Right lung (tissue), 10 donors: ENCODE measurements at places on chromosomes 7 and 10. TPM values are rescaled to one million over a fixed set of nuclear protein-coding genes. Genes with fewer than 3 reads are reported as not detected.

Gene SPDYE6
- polyA plus RNA-seq, result 2.3 TPM

- no peak for DNase-seq
Observed at GRCh38 chr10:34480345-34480744, 334.8 kb downstream of the PARD3 start.

Gene OR2A12
- not detected for polyA plus RNA-seq

DNA sequence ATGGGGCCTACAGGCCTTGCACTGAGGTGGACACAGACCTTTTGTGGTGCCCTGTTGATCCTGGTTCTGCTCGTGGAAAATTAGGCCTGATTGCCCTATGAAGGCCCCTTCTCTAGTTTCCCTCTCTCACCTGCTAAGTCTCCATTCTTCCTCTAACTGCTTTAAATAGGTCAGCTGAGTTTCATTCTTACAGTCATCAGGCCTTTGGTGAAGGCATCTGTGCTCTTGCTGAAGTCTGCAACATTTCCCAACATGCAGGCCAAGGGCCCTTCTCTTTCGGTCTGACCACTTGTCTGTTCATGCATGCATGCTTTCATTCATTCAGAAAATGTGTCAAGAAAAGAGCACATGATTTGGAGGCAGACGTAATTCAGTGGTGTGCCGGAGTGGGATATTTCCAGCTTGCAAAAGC, 244.0 kb downstream of the BUB3 start:
- DNase-seq, result no peak

DNA sequence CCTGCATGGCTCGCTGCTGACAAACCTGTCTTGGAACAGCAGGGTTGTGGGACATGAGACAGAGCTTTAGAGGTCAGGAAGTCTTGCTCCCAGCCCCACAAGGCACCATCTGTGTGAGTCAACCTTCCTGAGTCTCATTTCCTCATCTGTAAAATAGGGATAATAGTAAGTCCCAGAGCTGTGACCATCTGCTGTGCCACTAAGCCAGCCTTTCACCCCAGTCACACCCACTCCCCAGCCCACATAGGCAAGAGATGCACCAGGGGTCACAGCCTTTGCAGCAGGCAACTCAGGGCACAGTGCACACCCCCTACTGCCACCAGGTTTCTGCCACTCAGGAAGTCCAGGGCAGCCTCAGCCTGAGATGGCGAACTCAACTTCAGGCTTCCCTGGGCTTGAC, 29.4 kb upstream of the CDH23 start:
- no peak for DNase-seq

GRCh38 chr10:105398202-105398601, 757.1 kb downstream of the SORCS3 start:
- peak; percentile 2 for DNase-seq

DNA sequence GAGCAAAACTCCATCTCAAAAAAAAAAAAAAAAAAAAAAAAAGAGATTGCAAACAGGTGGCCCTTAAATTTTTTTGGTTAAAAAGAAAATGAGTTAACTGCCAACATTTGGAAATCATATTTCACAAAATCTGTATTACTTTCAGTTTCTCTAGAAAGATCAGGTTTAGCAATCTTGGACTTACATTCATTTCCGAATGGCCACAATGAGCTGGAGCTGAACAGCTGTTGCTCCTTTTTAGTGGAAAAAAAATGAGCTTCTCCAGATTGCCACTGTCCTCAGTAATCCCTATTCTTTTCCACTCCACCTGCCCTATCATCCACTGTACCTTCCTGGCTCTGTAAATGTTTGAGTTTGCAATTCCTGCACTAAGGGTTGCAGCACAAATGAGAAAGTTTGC, 43.6 kb downstream of the RAB11FIP2 start:
- no peak for DNase-seq

DNA sequence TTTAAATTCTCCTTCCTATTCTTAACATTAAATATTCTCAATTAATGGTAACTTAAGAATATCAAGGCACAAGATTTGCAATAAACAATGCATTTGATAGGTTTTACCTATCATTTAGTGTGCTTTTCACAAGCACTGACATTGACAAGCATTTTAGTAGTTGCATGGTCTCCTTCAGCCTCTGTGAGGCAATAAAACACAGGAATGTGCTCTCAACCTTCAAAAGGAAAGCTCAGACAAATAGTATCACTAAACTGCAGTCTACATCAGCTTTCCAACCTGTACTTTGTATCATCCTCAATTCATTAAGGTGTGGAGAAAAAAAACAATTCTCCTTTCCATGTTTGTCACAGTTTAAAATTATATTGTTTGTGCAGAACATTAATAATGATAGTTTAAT, 51.1 kb upstream of the TSPAN13 start:
- DNase-seq, result no peak

DNA sequence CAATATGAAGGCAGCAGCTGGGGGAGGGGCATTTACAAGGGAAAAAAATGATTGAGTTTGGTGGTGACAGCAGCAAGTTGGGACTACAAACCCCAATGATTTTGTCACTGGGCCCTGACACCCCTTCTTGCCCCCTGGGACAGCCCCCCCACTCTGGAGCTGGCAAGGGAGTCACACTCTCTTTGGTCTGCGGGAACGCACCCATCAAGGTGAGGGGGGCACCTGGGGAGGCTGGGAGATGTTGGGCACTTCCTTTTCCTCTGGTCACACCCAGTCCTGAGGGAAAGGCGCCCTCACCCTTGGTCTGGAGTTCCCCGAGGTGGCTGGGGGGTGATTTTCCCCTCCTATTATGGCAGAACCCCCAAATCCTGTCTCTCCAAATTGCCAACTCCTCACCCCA, 24.4 kb downstream of the EPHB4 start:
- DNase-seq, result no peak

GRCh38 chr7:158567153-158567603, 20.4 kb downstream of the PTPRN2 start:
- no peak for DNase-seq
